GOT3 (cell line): ENCODE measurements at places on chromosomes 13 and 19.

DNA sequence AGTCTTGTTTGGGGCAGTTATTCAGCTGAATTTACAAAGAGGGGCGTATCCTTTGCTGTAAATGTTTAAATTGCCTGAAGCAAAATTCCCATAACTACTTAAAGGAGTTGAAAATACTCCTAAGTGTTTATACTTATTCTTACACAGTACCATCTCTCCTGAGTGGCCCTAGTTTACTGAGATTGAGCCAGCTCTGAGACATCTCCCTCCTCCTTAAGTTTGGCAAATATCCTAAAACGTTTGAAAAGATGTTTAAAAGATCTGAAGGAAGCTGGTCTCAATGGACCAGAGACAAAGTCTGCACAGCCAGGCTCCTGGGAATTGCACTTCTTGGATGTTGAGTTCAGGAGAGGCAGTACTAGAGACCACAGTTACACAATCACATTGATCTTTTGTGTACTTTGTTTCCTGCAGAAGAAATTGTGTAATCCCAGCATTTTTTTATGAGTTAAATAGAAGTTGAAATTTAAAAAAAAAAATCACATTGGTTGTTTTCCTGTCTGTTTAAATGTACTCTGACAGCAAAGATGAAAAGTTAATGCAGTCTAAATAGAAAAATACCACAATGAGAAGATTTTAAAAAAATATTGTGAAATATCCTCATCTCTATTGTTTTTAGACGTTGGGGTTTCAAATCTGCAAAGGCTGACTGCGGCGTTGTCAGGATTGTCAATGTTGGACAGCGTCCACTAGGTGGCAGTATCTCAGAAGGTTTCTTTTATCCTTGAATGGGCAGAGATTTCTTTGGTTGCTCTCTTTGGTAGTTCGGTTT lies 20.7 kb downstream of the TNFSF11 start:
- DNase-seq, result no peak

GRCh38 chr13:28820099-28821051 lies at the start of gene MTUS2:
MTUS2 (plus strand) TSS chr13:28820339.
- DNase-seq, result no peak

DNA sequence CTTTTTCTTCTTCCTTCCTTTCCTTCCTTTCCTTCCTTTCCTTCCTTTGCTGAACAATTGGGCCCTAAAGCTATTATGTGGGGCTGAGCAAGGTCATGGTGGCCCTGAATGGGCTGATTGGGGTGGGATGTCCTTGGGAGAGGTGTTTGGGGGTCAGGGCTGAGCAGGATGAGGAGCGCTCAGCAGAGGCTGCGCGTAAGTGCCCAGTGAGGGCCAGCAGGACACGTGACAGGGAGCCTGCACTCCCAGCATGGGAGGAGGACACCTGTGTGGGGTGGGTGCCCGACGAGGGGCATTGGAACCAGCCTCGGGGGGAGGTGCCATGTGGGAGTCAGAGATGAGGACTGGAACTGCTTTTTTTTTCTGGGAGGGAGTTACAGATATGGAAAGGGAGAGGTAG lies 5.4 kb upstream of the LGALS7 start:
- no peak for DNase-seq

DNA sequence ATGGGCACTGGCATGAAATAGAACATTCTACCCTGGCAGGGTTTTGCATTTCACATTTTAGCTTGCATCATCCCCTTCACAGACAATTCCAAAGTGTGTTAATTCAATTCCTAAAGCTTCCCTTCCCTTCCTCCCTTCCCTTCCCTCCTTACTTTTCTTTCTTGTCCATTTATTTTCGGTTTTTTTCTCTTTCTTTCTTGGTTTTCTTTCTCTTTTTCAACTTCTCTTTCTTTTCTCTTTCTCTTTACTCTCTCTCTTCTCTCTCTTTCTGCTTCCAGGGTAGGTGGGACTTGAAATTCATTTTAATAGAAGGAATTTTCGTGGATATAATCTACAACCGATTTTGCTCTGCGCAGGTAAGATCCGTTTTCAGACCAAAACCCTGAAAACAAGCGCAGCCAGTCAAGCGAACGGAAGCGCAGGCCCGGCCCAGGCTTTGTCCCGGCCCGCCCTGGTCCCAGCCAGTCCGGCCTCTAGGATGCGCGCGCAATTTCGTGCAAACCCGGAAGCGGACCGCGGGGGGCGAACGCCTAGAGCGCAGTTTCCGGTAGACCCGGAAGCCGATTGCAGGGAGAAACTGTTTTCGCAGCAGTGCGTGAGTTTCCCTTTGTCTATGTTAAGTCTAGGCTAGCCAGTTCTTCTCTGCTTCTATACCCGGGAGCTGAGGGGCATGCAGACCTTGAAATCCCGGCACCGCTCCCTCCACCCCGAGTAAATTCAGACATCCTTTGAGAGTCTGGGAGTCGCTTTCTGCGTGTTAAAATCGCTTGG lies at the start of gene ZNF528:
ZNF528 (plus strand) TSS at position 540 of the 771 bp plus-strand sequence. CDS start 4,165 bp downstream, outside the sequence.
- DNase-seq, result peak; percentile 68

- DNase-seq, result no peak
These were observed 34.5 kb upstream of the GAS6 start for GRCh38 chr13:113898391-113898790.

- DNase-seq, result no peak
These were observed 75.6 kb upstream of the TM9SF2 start for GRCh38 chr13:99425485-99426341.

DNA sequence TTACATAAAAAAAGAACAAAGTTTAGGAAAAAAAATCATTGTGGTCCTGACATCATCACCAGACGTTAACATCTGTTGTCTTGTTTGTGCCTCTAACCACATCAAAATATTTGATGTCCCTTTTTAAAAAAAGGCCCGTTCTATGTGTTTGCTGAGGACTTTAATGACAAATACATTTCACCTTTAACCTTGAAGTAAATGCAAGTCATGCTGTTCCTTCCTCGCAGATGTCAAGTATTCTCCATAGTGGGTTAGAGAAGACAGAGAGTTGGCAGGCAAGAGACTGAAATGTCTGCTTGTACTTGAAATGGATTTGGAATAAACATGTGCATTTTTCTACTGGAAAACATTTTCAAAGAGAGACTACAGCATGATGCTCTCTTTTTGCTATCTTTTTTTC lies 134.9 kb downstream of the FGF9 start:
- DNase-seq, result no peak

DNA sequence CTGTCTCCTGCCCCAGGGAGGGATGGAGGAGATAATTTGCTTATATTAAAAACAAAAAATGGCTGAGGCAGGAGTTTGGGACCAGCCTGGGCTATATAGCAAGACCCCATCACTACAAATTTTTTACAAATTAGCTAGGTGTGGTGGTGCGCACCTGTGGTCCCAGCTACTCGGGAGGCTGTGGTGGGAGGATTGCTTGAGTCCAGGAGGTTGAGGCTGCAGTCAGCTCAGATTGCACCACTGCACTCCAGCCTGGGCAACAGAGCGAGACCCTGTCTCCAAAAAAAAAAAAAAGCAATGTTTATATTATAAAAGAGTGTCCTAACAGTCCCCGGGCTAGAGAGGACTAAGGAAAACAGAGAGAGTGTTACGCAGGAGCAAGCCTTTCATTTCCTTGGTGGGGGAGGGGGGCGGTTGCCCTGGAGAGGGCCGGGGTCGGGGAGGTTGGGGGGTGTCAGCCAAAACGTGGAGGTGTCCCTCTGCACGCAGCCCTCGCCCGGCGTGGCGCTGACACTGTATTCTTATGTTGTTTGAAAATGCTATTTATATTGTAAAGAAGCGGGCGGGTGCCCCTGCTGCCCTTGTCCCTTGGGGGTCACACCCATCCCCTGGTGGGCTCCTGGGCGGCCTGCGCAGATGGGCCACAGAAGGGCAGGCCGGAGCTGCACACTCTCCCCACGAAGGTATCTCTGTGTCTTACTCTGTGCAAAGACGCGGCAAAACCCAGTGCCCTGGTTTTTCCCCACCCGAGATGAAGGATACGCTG lies 184.0 kb downstream of the KDM4B start:
- DNase-seq, result no peak

GRCh38 chr19:12953138-12953798 lies 3.8 kb downstream of the GADD45GIP1 start:
- DNase-seq, result no peak
